CD4-positive, alpha-beta T cell treated with Interleukin-15 for 4 hours (primary cell): ENCODE measurements at places on chromosomes 12 and 14.

- DNase-seq = no peak
Observed at GRCh38 chr12:23959826-23960225, 10.4 kb upstream of the SOX5 start.

GRCh38 chr12:25840678-25841465, 117.6 kb upstream of the RASSF8 start:
- no peak for DNase-seq

GRCh38 chr14:93002851-93003298, 79.9 kb downstream of the CHGA start:
- DNase-seq = no peak

GRCh38 chr12:62694632-62695031, 228.0 kb downstream of the MON2 start:
- no peak for DNase-seq

DNA sequence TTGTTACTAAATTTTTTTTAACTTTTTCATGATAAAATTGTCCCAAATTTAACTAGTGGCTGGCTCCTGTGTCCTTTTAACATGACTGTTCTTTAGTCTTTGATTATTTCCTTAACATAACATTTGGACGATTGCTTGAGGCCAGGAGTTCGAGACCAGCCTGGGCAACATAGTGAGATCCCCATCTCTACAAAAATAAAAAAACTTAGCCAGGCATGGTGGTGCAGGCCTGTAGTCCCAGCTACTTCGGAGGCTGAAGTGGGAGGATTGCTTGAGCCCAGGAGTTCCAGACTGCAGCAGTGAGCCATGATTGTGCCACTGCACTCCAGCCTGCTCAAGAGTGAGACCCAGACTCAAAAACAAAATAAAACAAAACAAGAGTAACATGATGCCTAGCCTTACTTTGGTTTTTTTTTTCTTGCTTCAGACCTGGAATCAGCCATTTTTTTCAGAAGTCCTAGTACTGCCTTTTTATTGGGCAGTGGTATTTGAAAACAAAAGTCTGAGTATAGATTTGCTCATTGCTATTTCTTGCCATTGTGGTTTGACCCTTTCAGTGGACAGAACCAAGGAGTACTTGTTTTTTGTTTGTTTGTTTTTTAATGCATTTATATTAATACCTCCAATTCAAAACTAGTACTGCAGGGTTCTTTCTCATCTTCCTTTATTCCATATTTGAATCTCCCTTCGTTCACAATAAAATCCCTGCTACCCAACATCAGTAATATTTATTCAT, 4.8 kb downstream of the TOGARAM1 start:
- DNase-seq = no peak

GRCh38 chr12:84069198-84069597, 843.4 kb downstream of the SLC6A15 start:
- DNase-seq = no peak

DNA sequence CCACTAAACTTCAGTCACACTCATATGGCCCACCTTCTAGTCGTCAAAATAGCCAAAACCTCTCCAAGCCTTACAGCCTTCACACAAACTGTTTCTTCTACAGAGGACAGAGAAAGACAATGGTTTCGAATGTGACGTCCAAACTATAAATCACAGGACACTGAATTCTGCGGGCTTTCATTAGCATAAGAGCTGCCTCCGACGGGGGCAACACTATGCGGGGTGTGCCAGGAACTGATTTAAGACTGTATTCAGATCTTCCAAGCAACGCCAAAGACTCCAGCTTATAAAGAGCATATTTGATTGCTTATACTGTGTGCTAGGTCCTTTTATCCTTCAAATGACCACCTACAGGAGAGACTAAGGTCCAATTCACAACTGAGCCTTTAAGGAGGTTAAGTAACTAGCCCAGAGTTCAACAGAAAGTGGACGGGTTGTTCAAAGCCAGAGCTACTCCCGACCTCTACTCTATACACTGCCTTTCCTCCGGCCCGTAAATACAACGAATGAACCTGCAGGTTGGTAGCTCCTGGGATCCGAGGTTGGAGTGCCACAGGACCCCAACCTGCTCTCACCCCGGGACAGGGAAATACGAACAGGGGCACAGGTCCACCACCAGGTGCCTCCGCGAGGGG, 575 bp downstream of the L2HGDH start:
- DNase-seq = no peak

GRCh38 chr14:90573385-90574105, 176.7 kb downstream of the CALM1 start:
- DNase-seq = no peak

DNA sequence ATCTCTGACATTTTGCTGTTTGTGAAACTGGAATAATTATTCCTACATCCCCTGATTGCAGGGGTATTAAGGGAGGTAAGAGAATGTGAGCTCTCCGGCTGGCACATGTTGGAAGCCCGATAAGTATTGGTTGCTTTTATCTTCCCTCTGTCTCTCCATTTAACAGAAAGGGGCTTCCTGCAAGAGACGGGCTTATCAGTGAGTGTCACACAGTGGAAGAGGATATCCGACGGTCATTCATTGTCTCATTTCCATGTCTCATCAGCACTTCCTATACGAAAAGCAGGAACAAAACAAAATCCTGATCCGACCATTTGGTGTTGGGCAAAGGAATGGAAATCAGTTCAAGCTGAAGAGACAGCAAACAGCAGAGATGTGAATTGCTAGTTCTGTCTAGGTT, 10.7 kb downstream of the DYRK4 start:
- no peak for DNase-seq

DNA sequence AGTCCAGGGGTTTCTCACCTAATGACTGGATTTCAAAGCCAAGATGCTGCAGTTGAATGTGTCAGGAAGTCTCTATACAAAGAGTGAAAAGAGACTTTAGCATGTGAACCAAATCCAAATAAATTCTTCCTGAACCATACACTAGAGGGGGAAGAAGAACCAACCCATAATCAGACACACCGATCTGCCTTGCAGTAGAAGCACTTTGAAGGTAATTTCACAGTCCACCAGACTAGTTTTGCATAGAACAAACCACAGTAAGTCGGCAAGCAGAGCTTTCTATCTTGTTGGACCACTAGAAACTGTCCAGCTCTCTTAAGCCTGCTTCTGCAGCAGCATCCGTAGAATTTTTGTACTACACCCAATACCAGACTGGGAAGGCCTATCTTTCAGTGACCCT, 39.3 kb downstream of the FIGNL2 start:
- DNase-seq = no peak

DNA sequence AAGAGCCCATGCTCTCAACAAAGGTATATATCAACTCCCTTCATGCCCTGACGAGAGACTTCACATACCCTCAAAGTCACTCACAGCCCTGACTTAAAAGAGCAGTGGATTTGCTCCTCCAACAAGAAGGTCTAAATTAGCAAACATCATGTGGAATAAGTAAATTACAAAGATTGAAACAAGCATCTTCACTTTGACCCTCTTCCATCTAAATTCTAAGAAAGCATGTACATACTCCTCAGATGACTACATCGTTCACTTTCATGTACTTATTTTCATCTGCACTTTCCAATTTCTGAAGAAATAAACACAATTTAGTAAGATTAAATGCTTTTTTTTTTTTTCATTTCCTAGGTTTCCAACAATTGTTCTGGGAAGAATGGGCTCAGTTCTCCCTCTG, 38.6 kb upstream of the KRR1 start:
- no peak for DNase-seq

GRCh38 chr12:30905463-30906009, 21.0 kb upstream of the TSPAN11 start:
- no peak for DNase-seq

GRCh38 chr12:116990971-116991966, 80.5 kb downstream of the FBXW8 start:
- no peak for DNase-seq

GRCh38 chr12:13000616-13000924, 505 bp upstream of the HEBP1 start:
- DNase-seq = no peak

DNA sequence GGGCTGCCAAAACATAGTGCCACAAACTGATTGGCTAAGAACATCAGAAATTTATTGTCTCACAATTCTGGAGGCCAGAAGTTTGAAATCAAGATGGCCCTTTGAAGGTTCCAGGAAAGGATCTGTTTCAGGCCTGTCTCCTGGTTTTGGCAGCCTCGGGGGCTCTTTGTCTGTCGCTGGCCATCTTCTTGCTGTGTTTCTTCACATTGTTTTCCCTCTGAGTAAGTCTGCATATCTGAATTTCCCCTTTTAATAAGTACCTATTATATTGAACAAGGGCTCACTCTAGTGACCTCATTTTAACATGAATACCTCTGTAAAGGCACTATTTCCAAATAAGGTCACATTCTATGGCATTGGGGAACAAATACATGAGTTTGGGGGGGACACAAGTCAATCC, 467.1 kb upstream of the MGAT4C start:
- DNase-seq = no peak

GRCh38 chr14:67733616-67734015, 31.9 kb downstream of the RDH12 start:
- DNase-seq = no peak

DNA sequence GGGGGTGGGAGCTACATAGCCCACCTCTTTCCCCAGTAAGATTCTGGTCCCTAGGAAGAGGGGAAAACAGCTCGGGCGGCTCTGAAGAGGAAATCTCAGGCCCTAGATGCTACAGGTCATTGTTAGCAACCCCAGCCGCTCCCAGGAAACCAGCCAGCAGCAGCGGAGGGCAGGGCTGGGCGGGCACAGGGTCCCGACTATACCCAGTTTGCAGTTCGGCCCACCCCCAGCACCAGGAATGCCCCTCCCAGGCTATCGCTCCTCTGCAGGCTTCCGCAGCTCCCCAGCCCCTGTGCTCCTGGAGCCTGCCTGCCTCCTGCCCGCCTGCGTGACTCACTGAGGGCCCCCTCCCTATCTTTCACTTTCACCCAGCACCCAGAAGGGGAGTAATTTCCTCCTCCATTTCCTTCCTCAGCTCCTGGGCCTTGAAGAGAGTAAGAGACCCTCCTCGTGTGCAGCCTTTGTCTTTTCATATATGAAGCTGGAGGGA, 27.2 kb upstream of the PNMA1 start:
- peak; percentile 65 for DNase-seq

DNA sequence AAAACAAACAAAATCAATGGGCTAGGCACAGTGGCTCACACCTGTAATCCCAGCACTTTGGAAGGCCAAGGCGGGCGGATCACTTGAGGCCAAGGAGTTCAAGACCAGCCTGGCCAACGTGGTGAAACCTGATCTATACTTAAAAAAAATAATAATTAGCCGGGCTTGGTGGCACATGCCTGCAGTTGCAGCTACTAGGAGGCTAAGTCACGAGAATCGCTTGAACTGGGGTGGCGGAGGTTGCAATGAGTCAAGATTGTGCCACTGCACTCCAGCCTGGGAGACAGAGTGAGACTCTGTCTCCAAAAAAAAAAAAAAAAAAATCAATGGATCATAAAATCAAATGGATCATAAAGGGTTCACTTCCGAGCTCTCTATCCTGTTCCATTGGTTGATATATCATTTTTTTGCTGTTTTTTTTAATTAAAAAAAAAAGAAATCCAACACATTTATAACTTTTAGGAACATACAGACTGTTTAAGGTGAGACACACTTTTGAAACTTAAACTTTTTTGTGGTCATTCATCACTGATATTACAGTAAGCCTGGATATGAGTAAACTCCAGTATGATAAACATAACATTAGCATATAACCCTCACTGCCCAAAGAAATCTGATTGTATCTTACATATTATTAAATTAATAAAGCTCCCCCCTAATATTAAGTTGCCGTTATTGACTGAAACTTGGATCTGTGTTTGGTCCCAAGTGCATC, 22.1 kb downstream of the MOK start:
- no peak for DNase-seq

DNA sequence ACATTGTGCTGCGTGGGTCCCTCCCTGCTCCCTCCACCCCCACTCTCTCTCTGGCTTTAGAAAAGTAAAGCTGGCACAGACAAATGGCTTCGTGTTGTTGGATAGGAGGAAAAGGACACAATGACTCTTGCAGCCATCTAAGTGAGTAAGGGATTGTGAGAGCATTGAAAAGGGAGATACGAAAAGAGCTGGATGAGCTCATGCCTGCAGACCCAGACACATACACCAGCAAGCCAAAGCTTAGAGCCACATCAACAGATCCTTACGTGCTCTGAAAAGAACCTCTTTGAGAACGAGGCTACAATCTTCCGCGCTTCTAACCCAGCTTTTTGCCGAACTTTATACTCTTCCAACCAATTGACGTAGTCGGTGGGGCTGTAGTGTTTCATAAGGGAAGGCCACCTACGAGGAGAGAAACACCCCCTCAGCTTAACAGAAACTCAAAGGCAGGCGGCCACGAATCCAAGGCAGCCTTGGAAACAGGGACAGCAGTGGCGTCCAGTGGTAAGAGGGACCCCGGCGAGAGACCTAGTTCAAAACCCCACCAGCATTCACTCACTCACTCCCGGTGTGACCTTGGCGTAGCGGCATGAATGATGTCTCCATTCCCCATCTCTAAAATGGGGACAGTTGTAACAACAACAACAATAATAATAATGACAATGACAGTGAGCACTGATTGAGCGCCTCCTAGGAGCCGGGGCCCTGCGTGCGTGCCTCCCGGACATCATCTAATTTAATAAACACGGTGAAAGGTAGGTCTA, 1.1 kb downstream of the FBXO21 start:
- no peak for DNase-seq

- DNase-seq = no peak
Observed at GRCh38 chr12:131471271-131471905, 239.5 kb upstream of the SFSWAP start.

DNA sequence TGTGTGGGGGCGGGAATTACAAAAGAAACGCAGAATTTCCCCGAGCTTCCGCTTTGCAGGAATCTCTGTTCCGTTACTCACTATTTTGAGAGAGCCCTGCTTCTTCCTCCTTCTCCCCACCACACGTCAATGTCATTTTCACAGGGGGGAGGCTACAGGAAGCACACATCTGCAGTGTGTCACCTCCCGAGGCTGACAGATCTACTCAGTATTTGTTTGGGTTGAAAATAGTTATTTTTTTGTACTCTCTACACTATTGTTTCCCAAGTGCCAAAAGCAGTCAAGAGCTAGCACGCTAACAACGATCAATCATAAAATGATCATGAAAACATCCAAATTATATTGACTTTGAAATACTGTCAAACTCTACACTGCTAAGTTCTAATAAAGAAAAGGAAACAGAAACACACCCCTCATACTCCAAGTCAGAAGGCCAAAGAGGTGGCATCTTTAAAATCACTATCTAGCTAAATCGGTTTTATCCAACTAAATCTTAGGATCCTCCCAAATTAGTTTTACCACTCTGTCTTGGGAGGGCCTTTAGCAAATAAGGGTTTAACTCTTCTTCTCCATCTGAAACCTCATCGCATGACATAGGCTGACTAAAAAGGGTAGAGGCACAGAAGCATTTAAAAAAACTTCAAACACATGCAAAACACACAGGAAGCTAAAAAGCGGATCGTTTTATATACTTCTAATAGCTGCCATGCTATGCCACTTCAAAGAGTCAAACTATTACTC, 51.8 kb downstream of the FOXN3 start:
- DNase-seq = peak; percentile 67

GRCh38 chr14:44995196-44995595, 33.2 kb downstream of the TOGARAM1 start:
- no peak for DNase-seq
